CD4-positive, alpha-beta T cell treated with Interferon alpha-2 for 1 hour (primary cell): ENCODE measurements at places on chromosomes 1 and 21.
A peak's percentile ranks its signal among the peaks of the same experiment; 100 is the strongest.

GRCh38 chr1:239311331-239311730 is 75.0 kb upstream of the CHRM3 start:
- DNase-seq, result no peak

- DNase-seq, result no peak
Observed at GRCh38 chr1:980137-980571, 1.7 kb downstream of the PERM1 start.

- no peak for DNase-seq
Observed at GRCh38 chr1:30981172-30981571, 72.6 kb upstream of the SDC3 start.

DNA sequence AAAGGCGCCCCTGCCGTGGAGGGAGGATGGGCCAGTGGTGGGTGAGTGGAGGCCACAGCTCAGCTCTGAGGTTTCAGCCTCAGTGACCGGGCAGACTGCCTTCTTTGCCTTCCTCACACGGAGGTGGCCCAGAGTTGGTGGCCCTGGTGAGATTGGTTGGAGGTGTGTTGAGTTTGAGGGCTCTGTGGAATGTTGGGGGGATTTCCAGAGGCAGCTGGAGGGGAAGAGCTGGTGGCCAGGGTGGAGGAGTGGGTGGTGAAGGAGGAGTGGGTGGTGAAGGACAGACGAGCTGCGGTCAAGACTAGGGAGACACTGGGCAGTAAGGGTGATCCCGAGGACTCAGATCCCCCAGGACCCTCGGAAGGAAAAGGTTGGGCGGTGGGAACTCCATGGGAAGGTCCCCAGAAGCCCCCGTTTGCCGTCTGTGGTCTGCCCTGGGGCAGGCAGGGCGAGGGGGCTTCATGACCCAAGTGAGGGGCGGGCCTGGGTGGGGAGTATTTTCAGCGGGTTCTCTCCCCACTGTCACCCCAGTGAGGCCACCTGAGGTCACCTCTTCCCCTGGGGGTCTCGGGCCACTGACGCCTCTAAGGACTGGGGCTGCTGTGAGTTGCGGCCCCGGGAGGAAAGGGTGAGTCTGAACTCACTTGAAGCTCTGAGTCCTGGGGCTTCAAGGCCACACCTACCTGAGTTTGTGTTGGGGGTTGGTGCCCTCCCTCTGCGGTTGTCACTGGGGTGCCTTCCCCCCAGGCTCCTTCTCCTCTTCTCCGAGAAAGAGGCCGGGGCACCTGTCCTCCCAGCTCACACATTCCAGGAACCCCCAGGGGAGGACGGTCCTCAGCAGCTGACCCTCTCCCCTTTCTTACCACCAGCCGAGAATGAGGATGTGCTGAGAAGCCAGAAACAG is 22.7 kb upstream of the PIK3CD start:
- DNase-seq, result peak; percentile 68

DNA sequence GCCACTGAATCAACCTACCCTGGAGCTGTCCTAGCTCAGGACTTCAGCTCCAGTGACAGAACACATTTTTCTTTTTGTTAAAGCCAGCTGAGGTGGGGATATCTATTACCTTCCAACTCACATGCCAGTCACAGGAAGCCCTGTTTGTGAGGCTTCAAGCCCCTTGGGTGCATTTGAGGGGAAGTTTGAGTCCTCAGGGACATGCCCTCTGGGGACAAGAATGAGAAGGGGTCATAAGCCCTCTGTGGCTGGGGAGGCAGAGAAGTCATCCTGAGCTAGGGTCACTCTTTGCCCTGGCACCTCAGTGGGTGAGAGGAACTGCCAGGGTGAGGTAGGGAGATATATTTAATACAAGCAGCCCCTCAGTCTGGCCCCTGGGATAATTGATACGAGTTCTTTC is 33.5 kb upstream of the CLDN14 start:
- no peak for DNase-seq

DNA sequence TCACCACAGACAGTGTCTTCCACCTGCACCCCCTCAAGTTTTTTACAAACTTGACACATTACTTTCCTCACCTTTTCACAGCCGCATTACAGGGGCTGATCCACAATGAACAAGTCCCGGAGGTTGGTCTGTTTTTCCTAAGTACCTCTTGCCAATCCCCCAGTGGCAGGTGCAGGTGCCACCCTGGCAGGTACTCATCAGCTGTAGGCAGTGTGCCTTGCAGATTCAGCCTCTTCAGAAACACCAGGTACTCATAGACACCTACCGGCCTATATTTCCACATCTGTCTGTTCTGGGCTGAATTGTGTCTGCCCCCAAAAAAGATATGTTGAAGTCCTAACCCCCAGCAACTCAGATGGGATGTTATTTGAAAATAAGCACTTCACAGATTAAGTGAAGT is 81.4 kb upstream of the CNIH3 start:
- no peak for DNase-seq

DNA sequence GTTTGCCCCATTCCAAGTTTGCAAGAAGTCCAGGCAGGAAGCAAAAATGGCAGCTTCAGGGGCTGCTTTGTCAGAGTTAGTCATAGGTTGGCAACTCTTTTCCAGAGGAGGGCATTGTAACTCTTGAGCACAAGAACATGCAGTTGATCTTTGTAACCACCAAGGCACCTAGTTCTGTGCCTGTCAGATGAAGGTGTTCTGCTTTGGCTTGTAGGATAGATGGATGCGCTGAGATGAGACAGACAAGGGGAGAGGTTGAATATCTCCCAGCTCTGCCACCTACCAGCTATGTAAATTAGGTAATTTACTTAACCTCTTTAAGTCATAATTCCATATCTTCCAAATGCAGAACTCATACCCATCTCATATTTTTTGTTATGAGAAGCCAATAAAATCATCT is 89.3 kb downstream of the ZNF648 start:
- no peak for DNase-seq

GRCh38 chr1:24299901-24300300 is 19.3 kb upstream of the GRHL3 start:
- no peak for DNase-seq

DNA sequence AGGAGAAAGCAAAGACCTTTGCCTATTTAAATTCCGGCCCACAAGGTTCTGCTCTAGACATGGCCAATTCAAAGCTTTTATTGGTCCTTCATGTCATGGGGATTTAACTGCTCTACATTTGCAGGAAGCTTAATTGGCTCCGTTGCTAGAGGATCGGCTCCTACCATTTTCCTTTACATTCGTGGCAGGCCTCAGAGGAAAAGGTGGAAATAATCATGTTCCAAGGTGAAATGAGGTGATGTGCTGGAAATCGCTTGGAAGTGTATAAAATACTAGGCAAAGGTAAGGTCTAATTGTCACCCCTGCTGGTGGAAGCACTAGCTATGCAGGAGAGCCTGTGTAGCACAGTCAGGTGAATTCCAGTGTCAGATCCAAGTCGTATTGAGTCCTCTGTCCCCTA is 55.5 kb downstream of the ATP1A1 start:
- DNase-seq, result no peak

DNA sequence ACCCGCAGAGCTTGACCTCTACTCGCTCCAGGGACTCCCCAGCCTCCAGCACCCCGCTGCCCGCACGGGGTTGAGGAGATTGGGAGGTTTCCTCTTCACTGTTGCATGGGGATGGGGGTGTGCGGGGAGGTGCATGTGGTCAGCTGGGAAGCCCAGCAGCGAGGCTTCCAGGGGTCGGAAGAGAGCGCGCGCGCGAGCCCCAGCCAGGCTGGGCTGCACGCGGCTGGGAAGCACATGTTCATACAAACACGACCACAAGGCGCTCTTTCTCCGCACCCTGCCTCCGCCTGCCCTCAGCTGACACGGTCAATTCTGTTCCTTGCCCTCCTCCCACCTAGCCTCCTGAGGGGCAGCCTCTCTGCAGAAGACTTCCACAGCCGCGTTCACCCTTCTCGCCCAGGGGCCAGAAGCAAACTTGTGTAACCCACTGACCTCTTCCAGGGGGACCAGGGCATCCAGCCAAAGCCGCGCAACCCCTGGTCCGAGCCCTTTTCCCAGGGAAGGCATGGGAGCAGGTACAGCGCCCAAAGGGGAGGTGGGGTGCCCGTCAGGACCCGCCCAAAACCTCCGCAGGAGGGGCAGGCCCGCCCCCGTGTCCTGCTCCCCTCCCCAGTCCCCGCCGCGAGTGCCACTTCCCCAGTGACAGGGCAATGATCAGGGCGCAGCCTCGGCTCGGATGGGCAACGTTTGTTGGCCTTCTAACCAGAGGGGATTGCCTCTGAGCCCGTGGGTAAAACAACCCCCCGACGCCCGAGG is 1.3 kb downstream of the COL24A1 start:
- DNase-seq, result no peak

DNA sequence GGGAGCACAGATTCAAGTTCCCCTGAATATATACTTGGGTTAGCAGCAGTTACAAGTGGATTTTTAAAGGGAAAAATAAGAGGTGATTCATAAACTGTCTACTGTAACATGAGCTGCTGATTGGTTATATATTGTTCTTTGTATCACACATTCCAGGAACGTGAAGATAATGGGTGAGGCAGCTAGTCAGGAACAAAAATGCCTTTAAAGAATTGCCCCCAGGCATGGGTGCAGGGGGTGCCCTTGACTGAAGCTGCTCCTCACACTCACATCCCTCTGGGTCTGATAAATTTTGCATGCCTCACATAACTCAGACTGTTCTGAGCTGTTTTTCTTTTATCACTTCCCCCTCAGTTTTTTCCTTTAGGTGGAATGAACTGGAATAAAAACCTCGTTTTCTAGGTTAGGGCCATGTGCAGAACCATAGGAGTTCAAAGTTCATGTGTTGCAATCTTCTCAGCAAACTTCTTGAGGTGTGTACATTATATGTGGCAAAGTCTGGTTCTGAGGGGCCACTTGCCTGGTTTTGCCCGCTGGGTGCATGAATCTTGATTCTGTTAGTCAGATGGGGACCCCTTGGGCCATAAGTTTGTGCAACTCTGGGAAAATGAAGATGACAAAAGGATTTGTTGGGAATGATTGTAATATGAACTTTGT is 21.1 kb downstream of the TBX19 start:
- no peak for DNase-seq

- DNase-seq, result no peak
Observed at GRCh38 chr1:208187499-208188041, 56.6 kb downstream of the PLXNA2 start.

GRCh38 chr1:199124351-199124750 is 485.5 kb downstream of the PTPRC start:
- no peak for DNase-seq

DNA sequence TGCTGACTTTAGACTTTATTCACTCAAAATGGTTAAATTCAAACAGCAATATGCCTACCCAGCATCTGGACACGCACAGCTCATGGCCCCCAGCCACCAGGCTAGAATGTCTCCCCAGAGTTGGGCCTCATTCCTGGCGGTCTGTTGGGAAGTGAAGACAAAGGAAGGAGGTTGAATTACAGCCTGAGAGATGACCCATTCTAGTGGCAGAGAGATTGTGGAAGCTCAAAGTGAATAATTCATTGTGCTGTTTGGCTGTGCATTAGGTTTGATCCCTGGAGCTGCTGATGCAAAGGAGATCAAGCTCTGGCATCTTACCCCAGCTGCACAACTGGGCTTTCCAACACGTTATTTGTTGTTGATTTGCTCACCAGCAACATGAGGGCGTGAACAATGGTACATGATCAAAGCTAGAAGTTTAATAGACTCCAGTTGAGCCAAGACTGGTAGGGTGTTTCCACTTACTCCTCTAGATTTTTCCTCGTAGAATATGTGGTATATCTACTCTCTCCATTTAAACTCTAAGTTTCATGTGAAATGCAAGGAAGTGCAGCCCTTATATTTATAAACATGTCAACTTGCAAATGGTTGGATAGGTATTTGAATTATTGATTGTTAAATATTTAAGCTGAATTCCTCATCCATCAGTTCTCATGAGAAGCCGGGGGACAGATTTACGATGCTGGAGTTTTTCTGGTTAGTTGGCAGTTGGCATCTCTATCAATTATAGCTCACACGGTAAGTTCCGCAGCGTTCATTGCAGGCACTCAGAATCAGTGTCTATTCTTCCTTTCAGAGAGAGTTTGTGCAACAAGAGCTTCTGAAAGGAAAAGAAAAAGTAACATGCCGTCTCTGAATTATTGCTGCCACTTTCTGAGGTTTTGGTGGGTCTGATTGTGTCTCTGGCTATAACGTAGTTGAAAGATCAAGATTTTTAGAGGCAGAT is 222.7 kb downstream of the TM2D1 start:
- no peak for DNase-seq

DNA sequence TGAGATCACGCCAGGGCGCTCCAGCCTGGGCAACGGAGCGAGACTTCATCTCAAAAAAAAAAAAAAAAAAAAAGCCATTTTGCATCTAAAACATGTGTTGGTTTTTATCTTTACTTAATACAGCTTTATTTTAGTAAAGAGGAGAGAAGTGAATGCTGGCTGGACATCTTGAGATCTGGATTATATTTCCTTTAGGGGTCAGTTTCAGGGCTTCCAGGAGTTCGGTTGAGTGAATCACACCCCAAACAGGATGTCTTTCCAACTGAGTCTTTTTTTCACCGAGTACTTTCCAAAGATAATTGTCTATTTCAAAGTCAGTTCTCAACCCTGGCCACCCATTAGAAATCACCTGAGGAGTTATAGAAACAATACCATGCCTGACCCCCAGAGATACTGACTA is 16.6 kb upstream of the IPP start:
- no peak for DNase-seq

- DNase-seq, result no peak
Observed at GRCh38 chr1:69272684-69273083, 295.0 kb upstream of the LRRC7 start.

DNA sequence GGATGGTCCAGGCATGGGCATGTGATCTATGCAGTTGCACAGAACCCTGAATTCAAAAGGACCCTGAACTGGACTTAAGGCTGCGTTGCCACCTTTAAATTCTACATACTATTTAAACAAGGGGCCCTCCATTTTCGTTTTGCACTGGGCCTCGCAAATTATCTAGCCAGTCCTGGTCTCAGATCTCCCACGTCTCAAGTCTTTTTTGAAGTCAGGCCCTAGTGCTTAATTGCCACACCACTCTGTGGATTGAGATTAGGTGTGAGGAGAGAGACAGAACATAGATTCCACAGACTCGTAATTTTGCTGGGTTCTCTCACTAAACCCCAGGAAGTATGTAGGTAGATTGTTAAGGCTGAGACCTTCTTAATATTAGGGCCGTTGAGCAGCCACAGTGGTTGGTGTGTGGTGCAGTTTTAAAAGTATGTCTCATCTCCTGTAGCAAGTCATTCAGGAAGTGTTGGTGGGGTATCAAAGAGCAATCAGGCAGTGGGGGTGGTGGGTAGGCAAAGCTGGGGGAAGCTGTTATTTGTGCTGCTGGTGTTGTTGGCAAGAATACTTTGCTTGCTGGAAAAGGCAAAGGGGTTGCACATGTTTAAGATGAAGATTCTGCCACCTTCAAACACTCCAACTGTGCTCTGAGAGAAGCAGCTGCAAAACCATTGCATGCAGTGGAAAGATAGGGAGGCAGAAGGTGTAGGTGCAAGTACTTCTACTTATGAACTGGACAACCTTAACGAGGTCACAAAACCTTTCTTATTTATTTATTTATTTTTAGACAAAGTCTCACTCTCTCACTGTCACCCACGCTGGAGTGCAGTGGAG is 11.2 kb downstream of the CD84 start:
- DNase-seq, result peak; percentile 72

- no peak for DNase-seq
Observed at GRCh38 chr1:161244888-161245287, 6.9 kb upstream of the NR1I3 start.
